ENCODE measurements at places on chromosomes 7 and 10.

- no peak for DNase-seq
These were observed 42.9 kb upstream of the PSAP start for GRCh38 chr10:71893920-71894319.

GRCh38 chr10:70188768-70189167, 18.5 kb upstream of the SAR1A start:
- no peak for DNase-seq

DNA sequence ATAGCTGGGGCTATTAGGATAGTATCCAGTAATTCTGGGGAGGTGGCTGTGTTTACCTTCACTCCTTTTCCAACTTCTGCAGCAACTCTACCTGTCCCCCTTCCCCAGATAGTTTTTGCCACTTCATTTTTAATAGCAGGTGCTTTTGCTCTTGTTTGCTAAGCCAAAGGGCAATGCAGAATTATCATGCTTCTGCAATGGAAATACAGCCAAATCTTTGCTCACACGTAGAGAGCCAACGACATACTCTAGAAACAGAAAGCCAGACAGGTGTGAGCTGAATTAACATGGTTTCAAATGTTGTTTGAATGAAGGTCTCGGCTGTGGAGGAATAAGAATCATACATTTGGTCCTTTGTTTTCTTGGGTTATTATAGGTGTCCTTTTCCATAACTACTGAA, 14.4 kb downstream of the PLEKHS1 start:
- no peak for DNase-seq

DNA sequence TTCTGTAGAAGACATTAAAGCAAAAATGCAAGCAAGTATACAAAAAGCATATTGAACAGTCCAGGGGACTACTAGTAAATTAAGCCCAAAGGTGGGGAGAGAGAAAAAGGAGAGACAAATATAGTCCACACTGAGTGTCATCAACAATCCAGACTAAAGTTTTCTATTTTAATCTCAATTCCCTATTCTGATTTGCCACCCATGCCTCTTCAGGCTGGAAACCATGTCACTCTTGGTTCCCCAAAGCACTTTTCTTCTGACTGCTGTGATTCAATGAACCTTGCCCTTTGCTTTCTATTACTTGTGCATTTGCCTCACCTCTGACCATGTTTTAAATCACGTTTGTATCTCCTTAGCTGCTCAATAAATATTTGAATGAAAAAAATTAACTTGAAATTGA, 95.3 kb upstream of the AOAH start:
- DNase-seq, result no peak

DNA sequence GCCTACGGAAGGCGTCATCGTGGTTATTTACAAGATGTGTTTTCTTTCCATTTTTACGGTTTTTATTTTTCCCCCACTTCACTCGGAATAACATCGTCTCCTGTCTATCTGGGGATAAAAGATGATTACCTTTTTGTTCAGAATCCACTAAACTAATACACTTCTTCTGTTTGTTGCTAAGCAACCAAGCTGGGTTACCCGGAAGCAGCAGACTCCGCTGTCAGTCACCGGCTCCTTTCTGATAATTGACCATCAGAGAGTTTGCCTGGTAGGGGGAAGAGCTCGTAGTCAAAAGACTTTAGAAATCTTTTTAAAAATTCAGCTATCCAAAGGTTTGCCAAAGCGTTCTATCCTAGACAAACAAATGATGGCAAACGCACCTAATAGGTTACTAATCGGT, 75.0 kb upstream of the SFMBT2 start:
- no peak for DNase-seq
